ENCODE measurements at places on chromosomes 13 and 19.
A peak's percentile ranks its signal among the peaks of the same experiment; 100 is the strongest.

- DNase-seq = peak; percentile 92
These were observed 21.5 kb upstream of the GARRE1 start for GRCh38 chr19:34232566-34233481.

DNA sequence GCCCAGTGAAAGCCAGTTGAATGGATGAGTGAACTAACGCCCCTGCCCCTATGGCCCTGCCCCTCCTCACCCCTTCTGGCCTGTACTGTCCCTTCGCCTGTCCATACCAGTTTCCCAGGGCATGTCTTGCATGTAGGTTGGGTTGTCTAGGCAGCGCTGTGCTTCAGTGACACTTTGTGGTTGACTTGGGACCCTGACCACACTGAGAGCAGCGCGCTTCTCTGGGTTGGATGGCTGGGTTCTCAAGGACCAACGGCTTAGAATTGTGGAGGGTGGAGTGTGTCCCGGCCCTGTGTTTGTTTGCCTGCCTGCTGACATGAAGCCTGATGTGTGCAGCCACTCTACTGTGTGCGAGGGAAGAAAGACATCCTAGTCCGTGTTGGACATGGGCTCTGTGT is 15.8 kb downstream of the GATAD2A start:
- DNase-seq = no peak

GRCh38 chr13:112723771-112724170 is 33.9 kb downstream of the ATP11A start:
- no peak for DNase-seq

GRCh38 chr19:51660975-51661600 is 14.5 kb upstream of the SIGLEC14 start:
- peak; percentile 70 for DNase-seq

GRCh38 chr19:53612762-53613526 is 18.9 kb upstream of the DPRX start:
- DNase-seq = no peak

- DNase-seq = no peak
These were observed 177.8 kb downstream of the OLFM4 start for GRCh38 chr13:53206455-53206854.

- DNase-seq = no peak
These were observed 53.7 kb downstream of the DPF1 start for GRCh38 chr19:38170334-38170733.

- no peak for DNase-seq
These were observed 35.6 kb upstream of the ZNF507 start for GRCh38 chr19:32309711-32310390.

GRCh38 chr13:46569456-46569855 is 16.5 kb downstream of the LRCH1 start:
- DNase-seq = no peak

- DNase-seq = peak; percentile 36
These were observed 568.5 kb downstream of the SLITRK6 start for GRCh38 chr13:85230691-85231093.

DNA sequence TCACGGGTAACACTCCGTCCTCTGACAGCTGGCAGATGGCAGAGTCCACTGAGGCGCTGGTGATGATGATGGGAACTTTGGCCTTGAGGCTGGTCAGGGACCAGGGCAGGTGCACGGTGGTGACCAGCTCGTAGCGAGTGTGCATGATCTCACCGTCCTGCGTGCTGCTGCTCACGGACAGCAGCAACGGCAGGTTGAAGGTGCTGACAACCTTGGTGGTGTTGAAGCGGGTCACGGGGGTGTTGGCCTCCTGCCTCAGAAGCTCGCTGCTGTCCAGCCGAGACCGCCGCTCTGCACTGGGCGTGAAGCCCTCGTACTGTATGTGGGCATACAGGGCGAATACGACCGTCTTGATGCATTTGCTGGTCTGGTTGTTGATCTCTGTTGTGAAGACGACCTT is 11.6 kb downstream of the ARRDC5 start:
- no peak for DNase-seq

DNA sequence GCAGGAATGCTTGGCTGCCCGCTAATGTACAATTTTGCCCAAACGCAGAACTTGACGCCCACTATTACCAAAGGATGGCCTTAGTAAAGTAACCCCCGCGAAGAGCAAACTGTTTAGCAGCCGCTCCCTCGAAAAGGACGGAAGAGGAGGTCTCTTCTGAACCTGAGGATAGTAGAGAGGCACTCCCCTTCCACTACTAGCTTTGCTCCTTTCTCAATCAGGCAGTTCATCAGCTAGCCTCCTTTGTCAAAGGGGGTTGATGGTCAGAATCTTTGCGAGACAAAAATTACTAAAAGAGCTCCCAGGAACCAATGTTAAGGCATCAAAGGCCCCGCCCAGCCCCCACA is 534 bp downstream of the CAB39L start:
- peak; percentile 31 for DNase-seq

DNA sequence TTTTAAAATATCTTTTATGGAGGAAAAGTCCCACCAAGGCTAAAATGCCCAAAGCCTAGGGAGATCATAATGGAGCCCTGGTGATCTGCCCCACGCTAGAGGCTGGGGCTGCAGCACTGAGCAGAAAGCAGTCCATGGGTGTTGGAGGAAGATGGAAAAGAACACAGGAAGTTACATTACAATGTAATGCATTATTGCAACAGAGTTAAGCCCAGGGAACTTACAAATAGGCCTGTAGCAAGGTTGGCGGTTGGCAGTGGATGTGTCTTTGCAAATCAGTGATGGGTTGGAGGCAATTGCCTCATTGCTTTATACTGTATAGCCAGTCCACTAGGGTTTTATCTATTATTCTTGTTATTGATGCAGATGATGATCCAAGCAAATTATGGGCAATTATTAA is 399.9 kb downstream of the NDFIP2 start:
- no peak for DNase-seq

DNA sequence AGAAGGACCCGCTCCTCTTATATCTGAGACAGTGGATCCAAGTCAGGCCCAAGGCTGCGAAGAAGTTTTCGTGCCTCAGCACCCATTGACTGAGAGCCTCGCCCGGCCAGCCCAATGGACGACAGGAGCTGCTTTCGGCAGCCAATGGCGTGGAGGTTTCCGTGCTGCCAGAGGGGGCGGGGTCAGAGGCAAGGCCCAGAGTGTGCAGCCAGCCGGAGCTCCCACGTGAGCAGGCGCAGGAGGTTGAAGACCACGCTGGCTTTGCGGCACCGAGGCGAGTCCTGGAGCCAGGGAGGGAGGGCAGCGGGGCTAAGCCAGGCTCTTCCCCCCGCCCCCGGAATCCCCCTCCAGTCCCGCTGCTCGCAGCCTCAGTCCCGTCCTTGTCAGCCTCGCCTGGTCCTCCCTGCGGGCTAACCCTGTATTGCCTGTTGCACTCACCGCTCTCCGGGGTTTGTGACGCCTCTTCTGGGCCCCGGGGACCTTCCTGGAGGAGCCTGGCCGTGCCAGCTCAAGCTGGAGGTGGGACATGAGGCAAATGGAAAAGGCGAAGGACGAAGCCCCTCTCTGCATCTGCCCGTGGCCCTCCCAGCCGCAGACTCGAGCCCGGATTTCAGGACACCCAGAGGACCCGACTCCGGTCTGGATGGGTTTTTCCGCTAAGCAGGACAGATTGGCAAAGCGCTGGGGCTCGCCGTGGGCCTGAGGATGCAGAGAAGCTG is 1.5 kb downstream of the IFNL4 start:
- peak; percentile 13 for DNase-seq

DNA sequence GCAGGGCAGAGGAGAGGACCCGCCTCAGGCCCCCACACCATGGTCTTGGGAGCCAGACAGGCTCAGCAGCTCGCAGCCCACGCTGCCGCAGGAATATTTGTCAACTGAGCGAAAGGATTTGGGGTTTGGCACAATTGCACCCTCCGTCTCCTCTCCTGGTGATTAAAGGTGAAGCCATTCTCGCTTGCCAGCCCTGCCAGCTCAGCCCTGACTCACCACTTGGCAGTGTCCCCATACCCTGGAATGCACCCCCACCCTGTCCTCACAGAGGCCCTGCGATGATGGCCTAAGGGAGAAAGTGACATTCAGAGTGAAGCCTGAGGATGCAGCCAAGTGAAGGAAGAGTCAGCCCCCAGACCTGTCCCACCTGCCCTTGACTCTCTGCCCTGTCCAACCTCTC is 18.8 kb downstream of the CYTH2 start:
- peak; percentile 63 for DNase-seq

DNA sequence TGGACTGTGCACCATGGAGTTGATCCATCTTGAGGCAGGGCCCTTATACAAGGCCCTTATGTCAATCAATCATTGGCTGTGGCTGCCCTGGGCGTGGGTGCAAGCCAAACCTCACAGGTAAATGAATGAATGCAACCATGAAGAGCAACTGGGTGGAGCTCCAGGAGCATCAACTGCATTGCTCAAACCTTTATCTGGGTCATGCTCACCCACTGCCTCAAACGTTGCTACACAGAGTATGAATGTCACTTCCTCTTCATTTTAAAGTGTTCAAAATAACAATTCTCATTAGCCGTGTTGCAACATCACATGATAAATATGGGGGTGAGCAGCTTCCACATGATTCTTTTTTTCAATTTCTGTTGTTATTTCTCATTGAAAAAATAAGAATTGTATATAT is 6.4 kb upstream of the ZNF333 start:
- DNase-seq = no peak

- DNase-seq = no peak
These were observed 9.8 kb upstream of the MARCHF2 start for GRCh38 chr19:8403098-8403819.

GRCh38 chr13:30493658-30494381 is 28.1 kb upstream of the HMGB1 start:
- no peak for DNase-seq

GRCh38 chr19:10045371-10045770 is 32.1 kb downstream of the RDH8 start:
- DNase-seq = no peak

- peak; percentile 89 for DNase-seq
These were observed 74.8 kb downstream of the SLC7A1 start for GRCh38 chr13:29520671-29521070.

DNA sequence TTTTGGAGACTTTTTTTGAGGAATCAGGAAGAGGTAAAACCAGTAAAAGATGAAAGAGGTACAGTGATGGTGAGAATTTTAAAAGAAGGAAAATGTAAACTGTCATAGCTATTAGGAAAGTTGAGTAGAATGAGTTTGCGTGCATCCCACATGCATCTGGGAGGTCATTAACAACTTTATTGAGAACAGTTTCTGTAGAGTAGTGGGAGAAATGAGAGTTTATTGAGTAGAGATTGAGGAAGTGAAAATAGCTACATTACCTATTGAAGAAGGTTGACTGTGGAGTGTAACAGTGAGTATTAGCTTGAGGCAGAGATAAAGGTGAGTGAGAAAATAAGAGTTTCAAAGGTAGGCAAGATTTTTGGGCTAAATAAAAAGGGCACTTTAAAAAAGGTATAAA is 38.7 kb downstream of the BRCA2 start:
- no peak for DNase-seq

- peak; percentile 2 for DNase-seq
These were observed 156.8 kb downstream of the DNAJC3 start for GRCh38 chr13:95833719-95834118.

DNA sequence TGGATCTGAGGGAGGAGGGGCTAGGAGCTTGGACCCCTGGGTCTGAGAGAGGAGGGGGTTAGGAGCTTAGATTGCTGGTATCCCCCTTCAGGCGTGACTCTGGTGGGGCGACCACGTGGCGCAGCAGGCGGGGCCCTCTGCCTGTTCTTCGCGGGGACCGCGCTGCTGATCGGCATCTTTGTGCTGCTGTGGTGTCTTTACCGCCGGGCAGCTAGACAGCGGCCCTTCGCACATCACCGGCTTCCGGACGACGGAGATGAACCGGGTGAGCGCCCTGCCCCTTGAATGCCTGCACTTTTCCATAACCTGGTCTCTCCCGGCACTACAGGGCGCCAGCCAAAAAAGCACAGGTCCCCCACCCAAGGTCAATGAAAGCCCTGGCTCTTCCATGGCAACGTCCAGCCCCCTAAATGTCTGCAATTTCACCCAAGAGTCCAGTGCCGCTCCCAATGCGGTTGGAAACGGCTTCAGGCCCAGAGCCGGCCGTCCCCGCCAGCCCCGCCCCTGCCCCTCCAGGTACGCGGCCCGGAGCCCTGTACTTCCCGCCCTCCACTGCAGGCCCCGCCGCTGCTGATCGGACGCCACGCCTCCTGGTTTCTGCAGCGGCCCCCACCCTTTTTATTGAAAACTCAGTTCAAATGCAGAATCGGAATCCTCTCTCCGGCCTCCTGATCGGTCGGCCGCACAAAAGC is 2.8 kb downstream of the GFY start:
- DNase-seq = no peak

DNA sequence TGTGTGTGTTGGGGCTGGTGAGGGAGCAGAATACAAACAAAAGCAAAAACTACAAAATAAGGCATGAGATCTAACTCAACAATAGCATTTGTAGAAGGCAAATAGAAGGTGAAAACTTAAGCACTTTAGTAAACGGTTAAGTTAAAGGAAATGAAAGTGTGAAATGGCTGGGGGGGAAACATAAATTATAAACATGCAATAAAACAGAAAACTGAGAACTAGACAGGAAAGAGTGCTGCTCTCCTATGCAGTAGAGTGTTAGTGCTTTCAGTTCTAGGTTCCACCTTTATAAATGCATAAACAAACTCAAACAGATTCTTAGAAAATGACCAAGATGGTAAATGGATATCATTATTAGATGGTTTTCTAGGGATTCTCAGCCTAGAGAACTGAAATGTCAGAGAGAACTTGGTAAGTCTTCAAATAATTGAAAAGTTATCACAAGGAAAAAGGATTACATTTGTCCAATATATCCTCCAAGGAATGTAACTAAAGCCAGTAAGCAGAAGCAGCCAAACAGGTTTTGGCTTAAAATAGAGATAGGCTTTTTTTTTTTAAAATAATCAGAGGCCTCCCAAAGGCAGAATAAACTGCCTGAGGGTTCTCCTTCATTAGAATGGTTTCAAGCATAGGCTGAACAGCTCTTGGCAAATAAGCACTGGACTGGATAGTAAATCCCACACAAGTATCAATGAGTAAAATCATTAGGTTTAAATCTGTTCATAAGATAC is 23.3 kb downstream of the RBM26 start:
- no peak for DNase-seq

- DNase-seq = no peak
These were observed 109.3 kb downstream of the COL4A2 start for GRCh38 chr13:110416131-110417025.

GRCh38 chr19:21901861-21902260 is 65.9 kb upstream of the ZNF43 start:
- DNase-seq = no peak

DNA sequence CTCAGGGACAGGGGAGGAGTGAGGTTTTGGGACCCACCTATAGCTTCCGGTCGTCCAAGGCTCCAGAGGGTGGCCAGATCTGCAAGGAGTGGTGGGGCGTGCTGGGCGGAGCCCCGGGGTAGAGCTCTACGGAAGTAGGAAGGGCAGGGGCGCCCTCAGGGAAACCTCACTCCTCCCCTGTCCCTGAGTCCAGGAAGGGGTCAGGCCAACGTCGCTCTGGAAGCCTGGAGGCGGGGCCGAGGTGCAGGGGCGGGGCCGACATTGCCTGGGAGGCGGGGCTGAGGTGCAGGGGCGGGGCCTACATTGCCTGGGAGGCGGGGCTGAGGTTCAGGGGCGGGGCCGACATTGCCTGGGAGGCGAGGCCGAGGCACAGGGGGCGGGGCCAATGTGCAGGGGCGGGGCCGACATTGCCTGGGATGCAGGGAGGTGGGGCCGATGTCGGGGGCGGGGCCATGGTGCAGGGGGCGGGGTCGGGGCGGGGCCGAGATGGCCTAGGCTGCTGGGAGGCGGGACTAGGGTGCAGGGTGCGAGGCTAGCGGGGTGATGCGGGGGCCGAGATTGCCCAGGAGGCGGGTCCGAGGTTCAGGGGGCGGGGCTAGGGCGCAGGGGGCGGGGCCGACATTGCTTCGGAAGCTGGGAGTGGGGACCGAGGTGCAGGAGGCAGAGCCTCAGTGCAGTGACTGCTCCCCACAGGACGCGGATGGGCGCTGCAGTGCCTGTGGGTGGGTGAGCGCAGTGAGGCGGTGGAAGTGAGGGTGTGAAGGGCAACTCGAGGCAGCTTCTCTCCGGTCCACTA is 4.9 kb upstream of the PALM start:
- no peak for DNase-seq

Data from fibroblast of skin of abdomen (primary cell).